ENCODE measurements at places on chromosomes 1 and 21.

GRCh38 chr21:37435120-37435519 lies 68.5 kb downstream of the DYRK1A start:
- DNase-seq = peak; percentile 21

DNA sequence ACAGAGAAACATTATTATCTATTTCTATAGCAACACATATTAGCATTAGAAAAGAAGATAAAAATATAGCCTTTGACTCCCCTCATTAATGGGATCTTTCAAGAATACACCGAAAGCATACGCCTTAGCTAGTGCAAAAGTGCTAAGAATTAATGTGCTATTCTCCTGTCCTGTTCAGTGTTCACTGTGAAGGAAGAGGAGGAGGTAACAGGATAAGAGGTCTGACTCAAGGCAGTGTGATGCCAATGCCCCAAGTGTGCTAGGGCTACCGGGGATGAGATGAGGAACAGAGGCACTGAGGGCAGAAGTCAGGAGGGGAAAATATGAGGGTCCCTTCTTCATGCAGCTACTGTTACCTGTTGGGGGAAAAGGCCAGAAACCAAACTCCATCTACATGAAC lies 43.5 kb downstream of the USP24 start:
- DNase-seq = no peak

DNA sequence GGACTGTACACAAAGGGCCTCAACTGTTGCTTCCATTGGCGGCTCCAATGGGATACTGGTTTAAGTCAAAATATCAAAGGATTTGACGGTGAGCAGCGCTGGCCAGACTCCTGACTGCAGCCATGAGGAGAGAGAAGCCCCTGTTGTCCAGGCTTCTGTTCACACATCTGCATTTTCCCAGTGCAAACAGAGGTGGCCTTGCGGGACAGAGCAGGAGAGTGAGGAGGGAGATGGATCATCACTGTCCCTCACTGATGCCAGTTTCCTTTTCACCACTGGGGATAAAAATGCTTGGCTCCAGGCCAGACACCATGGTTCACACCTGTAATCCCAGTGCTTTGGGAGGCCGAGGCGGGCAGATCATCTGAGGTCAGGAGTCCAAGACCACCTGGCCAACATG lies 69.2 kb downstream of the SETD4 start:
- no peak for DNase-seq

- no peak for DNase-seq
Observed at GRCh38 chr1:46039571-46040052, 92.8 kb downstream of the PIK3R3 start.

- DNase-seq = no peak
Observed at GRCh38 chr1:205306929-205307566, 14.5 kb downstream of the NUAK2 start.

DNA sequence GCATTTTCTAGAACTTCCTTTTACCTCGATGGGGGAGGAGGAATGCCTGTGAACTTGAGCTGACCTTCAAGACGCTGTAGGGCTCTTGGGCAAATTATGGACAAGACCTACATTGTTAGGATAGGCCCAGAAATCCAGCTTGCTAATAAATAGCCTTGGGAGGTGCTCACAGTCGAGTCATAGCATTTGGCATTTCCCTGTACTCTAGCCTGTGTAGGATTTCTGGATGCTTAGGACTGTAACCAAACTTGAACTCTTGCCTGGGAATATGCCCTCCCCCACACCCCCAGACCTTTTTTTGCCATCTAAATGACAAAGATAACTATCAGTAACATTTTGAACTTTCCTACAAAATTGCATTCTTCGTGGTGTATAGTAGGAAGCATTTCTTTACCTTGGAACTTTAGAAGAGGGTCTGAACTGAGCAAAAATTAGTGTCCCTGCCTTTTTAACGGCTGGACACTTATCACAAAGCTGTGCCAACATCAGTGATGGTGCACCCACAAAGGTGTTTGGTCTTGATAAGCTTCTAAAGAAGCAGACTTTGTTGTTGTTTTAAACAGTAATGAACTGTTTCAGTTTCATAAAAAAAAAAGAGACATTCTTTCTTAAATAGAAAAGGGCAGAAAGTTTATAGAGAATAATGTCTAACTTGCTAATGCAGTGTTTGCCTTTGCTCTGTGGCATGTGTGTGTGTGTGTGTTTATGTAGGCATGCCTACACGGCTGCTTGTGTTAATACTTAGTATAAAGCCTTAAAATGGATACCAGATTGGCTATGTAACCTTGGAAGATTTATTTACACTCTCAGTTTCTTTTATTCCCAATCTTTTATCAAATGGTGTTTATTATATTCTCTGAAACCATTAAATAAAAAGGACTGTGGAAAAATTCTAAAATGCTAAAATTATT lies 88.2 kb downstream of the NFIA start:
- DNase-seq = no peak

DNA sequence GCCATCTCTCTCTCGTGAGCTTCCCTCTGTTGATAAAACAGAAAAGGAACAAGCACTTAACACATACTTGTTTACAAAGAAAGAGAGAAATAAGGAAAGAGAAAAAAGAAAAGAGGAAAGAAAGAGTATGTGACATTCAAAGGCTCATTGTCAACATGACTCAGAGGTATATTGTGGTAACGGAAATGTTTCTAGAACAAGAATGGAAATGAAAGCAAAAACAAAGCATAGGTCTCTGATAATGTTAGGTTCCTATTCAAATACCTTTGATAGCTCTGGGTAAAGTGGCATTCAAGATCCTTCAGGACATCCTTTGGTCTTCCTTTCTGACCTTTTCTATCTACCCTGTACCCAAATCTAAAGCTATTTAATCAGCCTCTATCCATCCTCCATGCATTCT lies 67.4 kb upstream of the DMRTA2 start:
- no peak for DNase-seq

- no peak for DNase-seq
Observed at GRCh38 chr21:26958788-26959187, 8.1 kb downstream of the ADAMTS5 start.

- peak; percentile 22 for DNase-seq
Observed at GRCh38 chr1:113133038-113133437, 60.0 kb downstream of the LRIG2 start.

DNA sequence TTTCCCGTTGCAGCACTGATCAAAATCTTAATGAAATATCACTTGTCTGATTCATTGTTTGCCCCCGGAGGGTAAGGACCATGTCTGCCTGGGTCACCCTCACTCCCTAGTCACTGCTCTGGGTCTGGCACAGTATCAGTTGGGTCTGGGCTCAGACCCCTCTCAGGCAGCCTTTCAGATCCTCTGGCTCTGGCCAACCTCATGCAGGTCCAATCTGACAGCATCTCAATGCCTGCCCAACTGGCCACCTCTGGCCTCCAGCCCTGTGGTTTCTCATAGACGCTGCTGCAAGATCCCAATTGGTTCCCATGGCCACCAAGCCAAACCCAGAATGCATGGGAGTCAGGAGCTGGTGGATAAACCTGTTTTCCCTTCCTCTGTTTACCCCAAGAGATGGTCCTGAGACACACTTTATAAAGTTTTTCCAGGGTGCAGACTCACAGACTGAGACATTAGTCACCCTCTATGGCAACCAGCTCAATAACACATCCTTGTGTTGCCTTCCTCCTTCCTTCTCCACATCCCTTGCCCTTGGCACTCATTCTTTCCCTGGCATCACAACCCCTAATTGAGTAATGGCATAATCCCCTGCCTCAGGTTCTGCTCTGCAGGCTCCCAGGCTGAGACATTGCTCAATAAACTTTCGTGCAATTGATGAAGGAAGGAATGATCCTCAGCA lies 199.2 kb downstream of the GRIK3 start:
- no peak for DNase-seq

GRCh38 chr1:7526867-7527732 lies 244.0 kb upstream of the VAMP3 start:
- no peak for DNase-seq

DNA sequence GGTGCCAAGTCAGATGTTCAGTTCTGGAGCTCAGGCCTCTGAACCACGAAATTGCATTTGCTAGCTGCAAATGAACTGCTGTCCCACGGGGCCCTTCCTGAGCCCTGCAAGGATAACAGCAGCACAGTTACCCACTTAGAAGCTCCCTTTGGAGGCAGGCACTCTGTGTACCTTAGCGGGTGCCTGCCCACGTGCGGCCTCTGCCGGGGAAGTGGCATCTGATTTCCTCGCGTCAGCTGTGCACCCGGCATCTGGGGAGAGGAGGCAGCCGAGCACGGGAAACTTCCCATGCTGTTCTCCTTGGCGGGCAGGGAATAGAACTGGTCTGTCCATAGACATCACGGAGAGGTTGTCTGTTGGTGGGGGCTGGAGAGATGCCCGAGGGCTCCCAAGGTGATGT lies 148.0 kb upstream of the C1orf174 start:
- no peak for DNase-seq

GRCh38 chr1:223234170-223234514 lies 91.1 kb upstream of the TLR5 start:
- DNase-seq = no peak

DNA sequence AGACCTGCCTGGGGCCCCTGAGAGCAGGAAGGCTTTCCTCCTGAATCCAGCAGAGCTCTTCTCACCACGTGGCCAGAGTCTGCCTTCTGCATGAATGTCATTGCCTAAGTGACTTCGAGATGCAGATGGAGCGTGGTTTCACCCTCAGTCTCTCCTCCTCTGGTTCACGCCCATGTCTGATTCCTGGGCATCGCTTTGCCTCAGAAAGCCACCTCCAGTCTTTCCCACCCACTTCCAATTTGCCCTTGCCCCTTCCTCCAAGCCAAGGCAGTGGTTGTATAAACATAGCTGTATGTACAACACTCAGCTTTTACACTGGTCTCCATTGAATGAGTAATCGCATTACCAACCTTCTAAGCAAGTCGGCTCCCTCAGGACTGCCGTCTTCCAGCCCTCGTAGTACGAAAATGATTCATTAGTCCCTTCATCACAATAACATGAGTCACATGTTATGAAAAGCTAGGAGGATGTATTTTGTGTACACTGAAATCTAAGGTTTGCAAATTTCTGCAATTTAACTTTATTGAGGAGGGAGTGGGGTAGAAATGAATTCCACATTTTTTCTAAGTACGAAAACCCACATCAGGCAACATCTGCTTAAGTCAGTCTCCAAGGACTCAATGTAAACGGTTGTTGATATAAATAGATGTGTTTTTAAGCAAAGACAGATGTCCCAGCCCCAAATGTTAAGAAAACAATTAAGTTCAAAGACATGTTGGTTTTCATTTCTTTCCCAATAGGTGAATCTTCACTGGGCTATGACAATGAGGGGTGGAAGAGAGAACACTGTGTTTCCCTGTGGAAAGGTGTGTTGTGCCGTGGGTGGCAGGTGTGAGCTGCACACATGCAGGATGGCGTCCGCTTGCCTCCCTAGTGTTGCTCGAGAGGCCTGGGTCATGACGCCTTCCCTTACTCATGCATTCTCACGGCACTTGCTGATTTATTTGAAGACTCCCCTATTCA lies 32.3 kb upstream of the ETS2 start:
- peak; percentile 56 for DNase-seq

DNA sequence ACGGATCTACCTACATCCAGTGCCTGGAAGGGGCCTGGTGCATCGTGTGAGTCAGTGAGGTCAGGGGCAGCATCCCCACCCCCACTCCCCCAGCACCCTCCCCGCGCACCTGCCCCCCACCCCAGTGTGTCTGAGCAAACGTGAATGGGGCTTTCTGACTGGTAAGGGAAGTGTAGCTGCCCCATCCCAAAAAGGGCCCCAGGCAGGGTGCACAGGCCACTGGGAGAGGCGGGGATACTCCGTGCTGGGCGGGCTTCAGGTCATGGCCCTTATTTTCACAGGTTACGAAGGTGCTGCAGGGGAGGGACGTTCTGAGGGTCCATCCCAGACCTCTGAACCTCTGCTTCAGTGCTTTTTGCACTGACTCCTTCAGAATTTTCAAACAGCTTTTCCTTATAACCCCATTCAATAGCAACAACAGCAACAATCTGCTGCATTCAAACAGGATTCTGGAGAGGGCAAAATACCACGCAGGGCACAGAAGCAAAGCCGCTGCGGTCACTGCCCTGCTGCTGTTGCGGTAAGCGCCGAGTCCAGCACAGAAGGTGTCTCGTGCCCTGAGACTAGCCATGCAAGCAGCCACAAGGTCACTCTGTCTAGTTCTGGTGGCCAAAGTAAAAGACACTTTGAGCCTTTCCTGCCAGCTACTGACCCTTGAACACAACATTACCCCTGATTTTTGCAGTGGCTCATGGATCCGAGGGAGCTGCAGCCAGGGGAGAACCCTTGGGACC lies 10.3 kb downstream of the TTC34 start:
- no peak for DNase-seq

GRCh38 chr1:64502931-64503330 lies 33.0 kb downstream of the CACHD1 start:
- DNase-seq = no peak

DNA sequence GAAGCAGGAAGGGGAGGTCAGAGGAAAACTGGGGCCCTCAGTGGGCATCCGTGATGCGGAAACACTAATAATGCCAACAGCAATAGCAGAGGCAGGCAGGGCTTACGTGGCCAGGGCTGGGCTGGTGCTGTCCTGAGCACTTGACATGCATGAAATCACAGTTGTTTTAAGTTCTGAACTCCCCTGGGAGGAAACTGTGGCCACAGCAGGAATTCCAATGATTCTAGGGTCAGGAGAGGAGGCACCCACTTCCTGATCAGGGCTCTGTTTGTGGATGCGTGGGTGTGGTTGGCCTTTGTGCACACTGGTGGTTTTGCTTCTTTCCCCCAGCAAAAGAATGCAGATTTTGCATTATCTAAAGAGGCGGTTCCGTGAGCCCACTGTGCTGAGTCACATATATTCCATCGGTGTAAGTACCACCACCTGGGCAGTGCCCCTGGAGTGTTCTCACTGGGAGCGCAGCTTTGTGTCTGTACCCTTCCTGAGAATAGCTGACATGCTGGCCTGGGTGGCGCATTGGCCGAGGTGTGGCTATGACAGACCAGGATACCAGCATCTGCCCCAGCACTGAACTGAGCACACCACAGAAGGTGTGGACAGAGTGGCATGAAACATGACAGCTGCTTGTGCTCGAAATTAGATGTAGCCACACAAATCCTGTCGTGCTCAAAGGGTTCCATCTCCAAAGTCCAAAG lies 71.0 kb downstream of the PDE9A start:
- no peak for DNase-seq

- no peak for DNase-seq
Observed at GRCh38 chr1:147833231-147833860, 69.2 kb upstream of the GJA8 start.

DNA sequence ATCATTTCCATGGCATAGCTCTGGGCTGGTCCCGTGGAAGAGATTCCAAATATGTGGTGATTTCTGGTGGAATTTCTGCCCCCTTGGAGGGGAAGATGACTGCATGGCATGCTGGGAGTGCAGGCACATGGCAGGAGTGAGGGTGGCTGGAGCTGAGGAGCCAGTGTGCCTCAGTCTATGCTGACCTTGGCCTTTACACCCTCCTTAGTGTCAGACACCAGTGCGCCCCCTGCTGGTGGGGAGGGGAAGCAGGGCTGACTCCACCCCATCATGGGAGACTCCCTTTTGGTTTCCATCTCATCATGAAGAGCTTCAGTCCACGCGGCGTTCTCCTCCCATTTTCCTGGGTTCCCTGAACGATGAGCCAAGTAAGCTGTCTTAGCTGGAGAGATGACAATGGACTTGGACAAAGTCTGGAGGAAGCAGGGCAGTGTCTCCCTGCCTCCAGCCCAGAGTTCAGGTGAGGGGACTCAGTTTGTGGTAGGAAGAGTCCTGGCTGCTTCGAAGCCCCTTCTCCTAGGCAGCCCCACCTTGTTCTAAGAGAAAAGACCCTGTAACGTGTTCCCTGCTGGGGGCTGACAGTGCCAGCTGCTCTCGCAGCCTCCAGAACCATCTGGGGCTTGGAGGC lies 10.3 kb downstream of the ALX3 start:
- DNase-seq = peak; percentile 87
